ENCODE measurements at places on chromosomes 7 and 10.

GRCh38 chr7:20438694-20439376 is 108.1 kb downstream of the ITGB8 start:
- no peak for DNase-seq

- peak; percentile 21 for DNase-seq
Measured at GRCh38 chr10:128268015-128268722, 141.9 kb upstream of the MKI67 start.

GRCh38 chr10:43355749-43356371 is 15.6 kb upstream of the FXYD4 start:
- no peak for DNase-seq

- no peak for DNase-seq
Measured at GRCh38 chr10:106996510-106996909, 168.0 kb downstream of the SORCS1 start.

DNA sequence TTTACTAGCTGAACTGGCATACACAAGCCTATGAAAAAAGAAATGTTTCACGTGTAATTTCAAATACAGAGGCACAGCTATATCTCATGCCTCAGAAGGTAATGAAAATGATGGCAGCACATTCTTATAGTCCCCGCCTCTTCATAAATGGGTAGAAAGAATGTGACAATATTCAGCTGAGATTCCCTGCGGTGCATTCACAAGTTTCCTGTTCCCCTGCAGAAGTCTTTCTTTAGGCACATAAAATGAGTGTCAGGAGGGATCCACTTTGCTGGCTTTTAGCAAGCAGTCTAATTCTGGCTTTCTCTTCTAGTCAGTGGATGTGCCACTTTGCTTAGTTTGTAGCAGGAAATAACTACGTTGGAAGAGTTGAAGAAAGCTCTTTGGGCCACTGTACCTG is 56.1 kb downstream of the DGKB start:
- DNase-seq, result no peak

DNA sequence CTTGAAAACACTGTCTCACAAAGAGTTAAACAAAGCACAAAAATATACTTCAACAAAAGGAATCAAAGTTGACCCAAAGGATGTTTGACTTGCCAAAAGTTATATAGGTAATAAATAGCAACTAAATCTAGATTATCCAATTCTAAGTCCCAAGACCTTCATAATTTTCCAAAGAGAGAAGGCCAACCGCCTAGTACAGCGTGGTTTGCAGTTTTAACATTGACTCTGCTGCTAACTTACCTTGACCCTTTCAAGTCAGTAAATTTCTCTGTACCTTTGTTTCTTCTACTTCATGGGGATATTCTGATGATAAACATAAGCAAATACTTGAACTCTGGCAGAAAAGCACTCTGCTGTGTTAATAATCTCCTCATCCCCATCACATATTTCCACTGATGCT is 1.9 kb upstream of the GPR22 start:
- DNase-seq, result no peak

DNA sequence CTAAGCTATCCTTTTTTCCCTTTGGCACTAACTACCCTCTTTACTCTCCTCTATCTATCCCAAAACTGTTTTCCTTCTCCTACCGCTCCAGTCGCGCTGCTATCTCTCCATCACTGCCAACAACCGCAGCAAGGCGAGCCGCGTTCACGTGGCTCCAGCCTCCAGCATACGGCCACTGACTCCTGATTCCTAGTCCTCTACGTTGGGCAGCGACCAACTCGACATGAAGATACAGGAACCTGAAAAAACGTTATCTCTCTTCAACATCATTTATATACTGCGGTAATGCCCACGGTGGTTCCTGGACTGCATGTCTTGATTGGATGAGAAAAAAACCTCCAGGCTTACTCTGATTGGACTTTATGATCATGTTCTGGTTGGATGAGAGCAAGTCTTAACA is 129.5 kb downstream of the ZNF716 start:
- no peak for DNase-seq

DNA sequence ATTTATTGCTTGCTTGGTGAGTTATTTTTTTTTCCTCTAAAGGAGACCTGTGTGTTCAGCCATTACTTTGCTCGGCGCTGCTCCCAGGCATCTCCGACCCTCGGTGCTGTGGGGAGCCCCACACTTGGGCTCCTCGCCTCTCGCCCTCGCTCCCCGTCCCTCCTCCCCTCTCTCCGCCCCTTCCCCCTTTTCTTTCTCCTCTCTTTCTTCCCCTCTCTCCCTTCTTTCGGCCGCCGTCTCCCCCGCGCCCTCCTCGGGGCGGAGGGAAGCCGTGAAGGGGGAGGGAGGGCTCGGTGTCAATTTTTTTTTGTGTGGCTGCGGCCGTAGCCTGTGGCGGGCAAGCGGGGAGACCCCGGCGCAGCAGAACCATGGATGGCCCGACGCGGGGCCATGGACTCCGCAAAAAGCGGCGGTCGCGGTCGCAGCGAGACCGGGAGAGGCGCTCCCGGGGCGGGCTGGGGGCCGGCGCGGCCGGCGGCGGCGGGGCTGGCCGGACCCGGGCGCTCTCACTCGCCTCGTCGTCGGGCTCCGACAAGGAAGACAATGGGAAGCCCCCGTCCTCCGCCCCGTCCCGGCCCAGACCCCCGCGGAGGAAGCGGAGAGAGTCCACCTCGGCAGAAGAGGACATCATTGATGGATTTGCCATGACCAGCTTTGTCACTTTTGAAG is 1.1 kb downstream of the AUTS2 start:
- DNase-seq, result peak; percentile 18

- DNase-seq, result no peak
Measured at GRCh38 chr10:72013202-72013945, 49.2 kb downstream of the CHST3 start.

- DNase-seq, result no peak
Measured at GRCh38 chr10:119431773-119432135, 110.8 kb downstream of the RGS10 start.

GRCh38 chr10:60937022-60937421 is 7.0 kb downstream of the RHOBTB1 start:
- no peak for DNase-seq

DNA sequence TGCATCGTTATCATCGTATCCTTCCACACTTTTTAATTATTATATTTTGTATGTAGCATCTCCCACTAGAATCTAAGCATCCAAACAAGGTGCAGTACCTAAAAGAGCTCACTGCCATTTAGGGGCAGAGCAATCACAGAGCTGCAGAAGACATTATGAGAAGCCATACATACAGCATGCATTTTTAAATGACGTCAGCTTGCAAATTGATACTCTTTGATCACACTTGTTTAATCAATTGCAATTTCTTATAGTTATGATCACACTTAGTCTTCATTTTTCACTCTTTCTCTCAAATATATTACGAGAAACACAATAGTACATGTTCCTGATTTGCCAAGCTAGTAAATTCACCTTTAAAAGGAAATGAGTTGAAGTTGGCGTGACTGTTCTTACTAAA is 753.3 kb upstream of the LRRN3 start:
- DNase-seq, result no peak

GRCh38 chr7:7323352-7323751 is 141.0 kb downstream of the C1GALT1 start:
- no peak for DNase-seq

DNA sequence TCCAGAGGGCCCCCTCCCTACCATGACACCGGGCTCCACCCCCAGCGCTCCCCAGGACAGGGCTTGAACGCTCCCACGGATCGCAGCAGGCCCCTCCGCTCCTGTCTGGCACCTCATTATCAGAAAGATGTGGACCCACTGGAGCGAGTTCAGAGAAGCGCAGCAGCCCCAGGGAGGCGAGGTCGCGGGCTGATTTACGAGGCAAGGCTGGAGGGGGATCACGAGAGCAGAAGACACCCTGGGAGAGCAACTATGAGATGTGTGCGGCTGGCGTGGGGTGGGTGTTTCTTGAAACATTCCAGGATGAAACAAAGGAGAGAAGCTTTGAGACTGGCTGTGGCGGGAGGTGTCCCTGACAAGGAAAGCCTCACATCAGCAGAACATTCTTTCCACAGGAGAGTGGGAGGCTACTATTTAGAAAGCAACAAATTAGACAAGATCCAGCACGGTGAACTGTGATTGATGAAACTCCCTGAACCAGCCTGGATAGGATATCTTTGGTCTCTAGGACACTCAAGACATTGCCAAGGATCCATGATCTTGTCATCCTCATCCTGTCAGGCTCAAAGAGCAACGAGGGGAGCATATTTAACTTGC is 66.0 kb downstream of the JCAD start:
- DNase-seq, result no peak

GRCh38 chr10:130202984-130203621 is 66.9 kb downstream of the GLRX3 start:
- no peak for DNase-seq

DNA sequence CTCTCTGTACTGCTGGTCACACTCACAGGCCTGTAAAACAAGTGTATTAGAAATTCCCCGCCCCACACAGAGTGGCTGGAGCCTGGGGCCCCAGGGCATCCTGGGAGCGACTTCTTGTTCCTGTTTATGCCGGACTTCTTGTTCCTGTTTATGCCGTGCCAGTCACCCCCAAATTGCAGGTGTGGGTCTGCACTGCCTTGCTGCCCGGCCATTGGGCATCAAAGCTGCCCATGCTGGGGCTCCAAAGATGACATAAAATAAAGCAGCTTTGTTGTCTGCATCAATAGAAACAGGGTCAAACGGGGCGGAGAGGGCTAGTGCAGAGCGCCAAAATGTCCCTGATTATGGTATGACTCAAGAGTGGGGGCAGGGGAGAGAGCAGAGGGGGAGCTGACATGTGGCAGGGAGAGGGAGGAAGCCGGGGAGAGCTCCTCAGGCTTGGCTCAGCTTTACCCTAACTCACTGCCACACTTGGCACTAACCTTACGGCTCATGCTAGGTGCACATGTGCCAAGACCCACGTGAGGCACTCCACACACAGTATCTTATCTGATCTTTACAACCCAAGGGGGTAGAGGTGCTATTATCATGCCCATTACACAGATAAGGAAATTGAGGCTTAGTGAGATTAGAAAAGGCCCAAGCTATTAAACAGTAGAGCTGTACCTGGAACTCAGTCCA is 98.4 kb downstream of the PIP4K2A start:
- DNase-seq, result no peak

DNA sequence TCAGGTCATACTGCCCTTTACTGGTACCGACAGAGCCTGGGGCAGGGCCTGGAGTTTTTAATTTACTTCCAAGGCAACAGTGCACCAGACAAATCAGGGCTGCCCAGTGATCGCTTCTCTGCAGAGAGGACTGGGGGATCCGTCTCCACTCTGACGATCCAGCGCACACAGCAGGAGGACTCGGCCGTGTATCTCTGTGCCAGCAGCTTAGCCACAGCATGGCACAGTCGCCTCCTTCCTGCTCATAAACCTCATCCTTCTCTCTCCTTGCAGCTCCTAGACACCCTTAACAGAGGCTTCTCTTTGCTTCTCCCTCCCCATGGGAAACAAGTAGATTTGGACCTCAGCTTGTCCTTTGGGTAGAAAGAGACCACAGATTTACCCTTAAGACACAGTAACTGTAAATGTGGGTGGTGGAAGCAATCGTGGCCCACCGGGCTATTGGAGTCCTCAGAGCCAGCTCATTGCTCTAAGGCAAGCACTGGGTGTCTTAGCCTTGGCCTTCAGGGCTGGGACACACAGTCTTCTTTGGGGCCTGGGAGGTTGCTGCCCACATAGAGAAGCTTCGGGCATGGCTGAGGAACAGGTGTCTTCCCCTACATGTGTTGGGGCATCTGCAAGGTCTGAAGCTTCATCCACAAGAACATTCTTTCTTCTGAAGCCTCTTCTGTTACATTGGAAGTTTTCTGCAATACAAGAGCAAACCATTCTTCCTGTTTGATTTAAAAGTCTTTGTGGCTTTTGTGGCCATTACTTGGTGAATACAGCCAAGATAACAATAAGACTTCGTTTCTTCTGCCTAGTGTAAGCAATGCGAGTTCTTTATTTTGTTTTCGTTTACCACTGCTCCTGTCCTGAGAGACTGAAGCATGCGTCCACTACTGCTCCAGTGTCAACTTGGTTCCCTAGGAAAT is 95.5 kb upstream of the PRSS58 start:
- DNase-seq, result no peak

GRCh38 chr7:4119848-4120247 is 562.2 kb upstream of the FOXK1 start:
- DNase-seq, result no peak

- DNase-seq, result no peak
Measured at GRCh38 chr10:34320265-34320664, 494.8 kb downstream of the PARD3 start.

DNA sequence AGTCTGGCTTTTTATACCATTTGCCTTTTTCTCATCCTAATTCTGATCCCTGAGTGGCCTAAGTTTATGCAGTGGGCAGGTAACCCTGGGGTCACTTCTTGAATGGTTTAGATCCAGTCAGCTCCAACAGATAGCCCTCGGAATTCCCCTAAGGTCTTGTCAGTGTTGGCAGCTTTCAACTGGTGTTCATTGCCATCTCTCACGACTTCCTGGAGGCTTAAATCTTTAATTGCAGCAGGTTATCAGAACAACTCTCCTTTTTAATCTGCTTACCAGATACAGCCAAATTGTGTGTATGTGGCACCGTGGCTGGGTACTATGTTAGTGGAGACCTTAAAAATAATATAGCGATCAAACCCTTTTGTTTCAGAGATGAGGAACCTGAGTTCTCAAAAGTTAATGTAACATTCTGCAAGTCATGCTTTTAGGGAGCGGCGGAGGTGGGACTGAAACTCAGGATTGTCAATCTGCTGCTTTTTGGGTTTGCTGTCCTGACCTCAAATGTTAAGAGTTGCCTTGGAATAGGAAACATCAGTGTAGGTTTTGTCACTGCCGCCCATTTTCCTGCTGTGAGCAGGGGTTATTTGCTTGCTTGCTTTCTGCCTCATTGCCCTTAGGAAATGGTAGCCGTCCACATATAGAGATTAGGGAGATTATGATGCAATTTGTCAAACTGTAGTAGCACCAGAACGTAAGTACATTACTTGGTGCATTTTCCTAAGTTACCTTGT is 818 bp downstream of the DLD start:
- no peak for DNase-seq

DNA sequence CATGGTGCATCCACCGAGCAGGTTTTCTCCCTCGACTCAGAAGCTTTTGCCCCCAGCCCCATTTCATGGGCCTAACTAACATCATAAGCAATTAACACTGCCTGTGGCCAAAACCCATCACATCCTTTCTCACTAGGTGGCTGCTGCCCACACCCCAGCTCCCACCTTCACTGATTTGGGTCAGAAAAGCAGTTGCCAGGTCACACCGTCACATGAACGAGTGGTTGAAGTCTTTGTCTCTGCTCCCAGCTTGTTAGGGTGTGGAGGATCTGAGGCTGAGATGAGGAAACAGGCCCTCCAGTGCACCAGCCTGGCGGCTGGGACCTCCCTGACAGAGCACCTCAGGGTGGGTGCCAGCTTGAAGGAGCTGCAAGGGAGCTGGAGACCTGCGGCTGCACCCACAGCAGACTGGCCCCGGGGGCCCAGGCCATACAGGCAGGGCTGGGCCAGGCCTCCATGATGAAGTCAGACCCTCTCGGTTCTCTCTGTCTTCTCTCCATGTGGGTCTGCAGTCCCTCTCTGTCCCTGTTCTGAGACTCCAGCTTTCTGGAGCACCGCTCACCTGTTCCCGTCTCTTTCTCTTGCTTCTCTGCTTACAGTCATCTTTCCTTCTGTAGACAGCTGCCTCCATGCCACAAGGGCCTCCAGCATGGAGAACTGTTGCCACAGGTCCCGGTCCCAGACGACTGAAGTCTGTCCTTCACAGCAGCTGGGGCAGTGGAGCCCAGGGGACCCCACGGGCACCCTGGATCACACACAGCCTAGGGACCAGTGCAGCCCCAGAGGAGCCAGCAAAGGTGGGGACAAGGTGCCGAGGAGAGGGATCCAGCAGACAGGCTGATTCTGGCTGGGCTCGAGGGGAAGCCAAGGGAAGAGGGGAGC is 13.8 kb upstream of the INPP5A start:
- no peak for DNase-seq

- peak; percentile 89 for DNase-seq
Measured at GRCh38 chr10:119441151-119441821, 101.2 kb downstream of the RGS10 start.

- no peak for DNase-seq
Measured at GRCh38 chr7:105697753-105698152, 116.5 kb upstream of the EFCAB10 start.

Measured in AG08395 (cell line).